ENCODE measurements at places on chromosomes 3 and 15. TPM values are rescaled to one million over a fixed set of nuclear protein-coding genes. Genes with fewer than 3 reads are reported as not detected.

The CP gene
- total RNA-seq, result 0.28 TPM

The GNAT1 gene
- total RNA-seq, result not detected

The DPPA4 gene
- not detected for total RNA-seq

The RAD54L2 gene
- total RNA-seq, result 22.2 TPM

The CFAP44 gene
- total RNA-seq, result 1.9 TPM

The RTP3 gene
- not detected for total RNA-seq

The SLC28A2 gene
- not detected for total RNA-seq

The MAP6D1 gene
- 1.9 TPM for total RNA-seq

GRCh38 chr3:114214542-114215341 is 22.6 kb downstream of the ZNF80 start:
- no peak for DNase-seq

- DNase-seq, result no peak
Measured at GRCh38 chr3:72995337-72995736, 1.3 kb upstream of the PPP4R2 start.

- no peak for DNase-seq
Measured at GRCh38 chr3:66203275-66203674, 17.5 kb upstream of the SLC25A26 start.

DNA sequence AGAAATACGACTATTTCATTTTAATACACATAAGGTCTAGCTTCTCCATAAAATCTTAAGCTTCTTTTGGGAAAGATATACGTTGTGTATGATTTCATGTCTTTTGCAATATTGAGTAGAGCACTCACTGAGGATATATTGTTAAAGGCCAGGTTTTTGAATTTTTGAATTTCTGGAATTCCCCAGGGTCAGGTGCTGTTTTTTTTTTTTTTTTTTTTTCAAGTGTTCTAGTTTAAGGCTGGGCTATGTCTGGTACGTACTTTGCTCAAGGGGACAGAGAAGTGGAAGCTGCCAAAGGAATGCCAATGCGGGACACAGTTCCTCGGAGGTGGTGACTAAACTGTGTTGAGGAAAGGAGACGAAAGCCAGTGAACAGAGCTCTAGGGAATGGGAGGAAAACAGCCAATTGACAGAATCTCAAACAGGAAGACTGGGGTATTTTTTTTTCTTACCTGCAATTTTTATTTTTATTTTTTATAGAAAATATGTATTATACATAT is 510.5 kb upstream of the CBLB start:
- DNase-seq, result no peak

DNA sequence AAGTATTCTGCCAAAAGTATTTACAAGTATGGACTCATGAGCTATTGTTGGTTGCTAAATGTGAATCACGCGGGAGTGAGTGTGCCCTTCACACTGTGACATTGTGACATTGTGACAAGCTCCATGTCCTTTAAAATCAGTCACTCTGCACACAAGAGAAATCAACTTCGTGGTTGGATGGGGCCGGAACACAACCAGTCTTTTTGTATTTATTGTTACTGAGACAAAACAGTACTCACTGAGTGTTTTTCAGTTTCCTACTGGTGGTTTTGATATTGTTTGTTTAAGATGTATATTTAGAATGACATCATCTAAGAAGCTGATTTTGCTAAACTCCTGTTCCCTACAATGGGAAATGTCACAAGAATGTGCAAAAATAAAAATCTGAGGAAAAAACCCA is 30.3 kb downstream of the SYNM start:
- peak; percentile 47 for DNase-seq

DNA sequence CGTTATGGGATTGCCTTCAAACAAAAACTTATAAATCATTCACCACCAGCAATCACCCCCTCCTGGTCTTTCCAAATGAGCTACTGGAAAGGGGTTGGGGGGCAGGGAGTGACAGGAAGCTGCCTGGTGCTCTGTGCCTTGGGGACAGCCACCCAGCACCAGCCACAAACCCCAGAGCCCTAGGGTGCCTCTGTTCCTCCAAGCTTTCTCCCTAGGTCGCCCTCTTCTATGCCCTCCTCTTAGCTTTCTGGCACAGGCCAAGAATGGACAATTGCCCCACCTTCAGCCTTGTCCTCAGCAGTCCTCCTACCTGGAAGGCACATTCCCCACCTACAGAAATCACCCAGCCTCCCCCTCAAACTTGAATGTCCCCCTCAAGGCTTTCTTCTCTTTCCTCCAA is 3.3 kb downstream of the OXTR start:
- DNase-seq, result no peak

DNA sequence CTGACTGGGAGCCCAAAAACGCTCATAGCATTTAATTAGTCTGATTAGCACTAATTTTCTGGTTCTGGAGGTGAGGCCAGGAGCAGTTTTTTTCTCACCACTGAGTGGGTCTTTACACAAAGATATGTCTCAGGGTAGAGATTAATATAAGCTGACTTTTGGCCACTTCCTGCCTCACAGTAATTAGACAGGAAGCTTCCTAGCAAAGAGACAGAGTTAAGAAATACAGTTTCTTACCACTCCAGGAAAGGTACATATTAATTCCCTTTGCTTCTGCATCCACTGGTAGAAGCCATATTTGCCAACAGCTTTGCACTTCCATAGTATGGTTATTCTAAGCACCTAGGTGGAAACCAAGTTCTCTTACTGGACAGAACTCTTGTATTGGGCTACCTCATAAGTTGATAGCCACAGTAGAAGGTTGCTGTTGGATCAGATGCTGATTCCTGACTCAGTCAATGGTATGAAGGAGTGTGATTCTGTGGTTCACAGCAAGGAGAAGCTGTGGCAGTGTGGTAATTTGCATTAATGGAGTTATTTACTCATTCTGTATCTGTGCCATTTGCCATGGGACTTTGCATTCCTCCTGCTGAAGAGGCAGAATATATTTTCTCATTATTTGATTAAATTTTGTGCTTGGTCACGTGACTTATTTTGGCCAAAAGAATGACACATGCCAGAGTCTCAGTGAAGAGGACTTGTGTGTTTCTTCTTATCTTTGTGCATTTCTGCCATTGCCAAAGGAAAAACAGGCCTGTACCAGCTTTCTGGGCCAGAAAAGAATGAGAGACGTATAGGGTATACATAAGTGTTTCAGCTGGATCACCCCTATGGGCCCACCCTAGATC is 17.5 kb upstream of the ZBTB20 start:
- DNase-seq, result no peak

- no peak for DNase-seq
Measured at GRCh38 chr15:59516655-59517461, 78.9 kb downstream of the FAM81A start.

GRCh38 chr3:30680789-30681648 is 74.6 kb downstream of the TGFBR2 start:
- DNase-seq, result peak; percentile 68

GRCh38 chr15:83278191-83278590 is 6.3 kb downstream of the BNC1 start:
- DNase-seq, result no peak

DNA sequence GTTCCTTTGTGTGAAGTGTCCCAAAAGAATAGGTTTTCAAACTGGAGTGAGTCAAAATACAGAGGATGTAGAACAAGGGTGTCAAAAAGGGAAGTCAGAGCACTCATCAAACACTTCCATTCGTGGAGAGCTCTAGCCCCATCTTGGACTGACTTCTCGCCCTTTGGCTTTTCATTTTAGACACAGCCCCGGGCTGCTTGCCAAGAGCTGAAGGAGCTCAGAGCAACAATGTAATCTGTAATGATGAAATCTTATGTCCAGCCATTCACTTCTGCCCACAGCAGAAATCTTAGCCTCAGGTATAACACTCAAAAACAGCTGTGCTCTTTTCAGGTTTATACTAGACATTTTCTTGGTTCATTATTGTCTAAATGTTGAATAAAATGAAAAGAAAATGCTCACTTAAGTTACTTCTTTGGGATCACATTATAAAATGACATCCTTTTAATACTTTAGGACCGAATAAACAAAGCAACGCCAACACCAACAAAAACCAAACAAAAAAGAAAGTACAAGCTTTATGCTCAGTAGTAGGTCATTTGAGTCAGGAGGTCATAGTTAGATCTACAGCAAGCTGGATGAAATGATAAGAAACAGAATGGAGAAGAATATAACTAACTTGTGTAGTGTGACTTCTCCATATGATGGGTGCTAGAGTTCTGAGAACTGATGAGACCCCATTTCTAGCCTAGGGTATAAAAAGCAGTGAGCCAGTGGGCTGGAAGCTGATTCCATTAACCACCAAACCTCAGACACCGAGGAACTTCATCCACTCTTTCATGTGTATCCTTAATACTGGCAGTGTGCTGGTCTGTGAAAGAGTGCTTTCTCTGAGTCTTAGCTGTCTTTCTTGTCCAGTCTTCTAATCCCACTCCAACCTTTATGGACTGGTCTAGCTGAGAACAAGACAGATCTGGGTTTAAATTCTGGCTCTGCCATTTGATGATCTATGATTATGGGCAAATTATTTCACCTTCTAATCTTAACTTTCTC is 131.8 kb upstream of the SLC7A14 start:
- peak; percentile 64 for DNase-seq

DNA sequence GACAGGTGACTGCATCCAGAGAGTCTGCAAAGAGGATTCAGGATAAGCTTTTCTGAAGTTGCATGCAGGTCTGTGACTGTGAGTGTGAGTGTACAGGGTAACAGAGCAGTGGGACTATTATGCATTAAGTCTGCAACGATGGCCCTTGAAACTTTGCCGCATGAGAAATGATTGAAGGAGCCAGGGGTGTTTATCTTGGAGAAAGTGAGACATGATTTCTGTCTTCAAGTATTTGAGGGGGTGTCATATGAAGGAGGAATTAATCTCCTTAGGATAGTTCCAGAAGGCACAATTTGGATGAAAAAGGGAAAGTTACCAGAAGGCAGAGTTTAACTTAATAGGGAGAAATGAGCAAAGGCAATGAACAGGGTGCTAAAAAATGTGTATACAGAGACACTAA is 119.6 kb downstream of the ARNT2 start:
- DNase-seq, result peak; percentile 18

DNA sequence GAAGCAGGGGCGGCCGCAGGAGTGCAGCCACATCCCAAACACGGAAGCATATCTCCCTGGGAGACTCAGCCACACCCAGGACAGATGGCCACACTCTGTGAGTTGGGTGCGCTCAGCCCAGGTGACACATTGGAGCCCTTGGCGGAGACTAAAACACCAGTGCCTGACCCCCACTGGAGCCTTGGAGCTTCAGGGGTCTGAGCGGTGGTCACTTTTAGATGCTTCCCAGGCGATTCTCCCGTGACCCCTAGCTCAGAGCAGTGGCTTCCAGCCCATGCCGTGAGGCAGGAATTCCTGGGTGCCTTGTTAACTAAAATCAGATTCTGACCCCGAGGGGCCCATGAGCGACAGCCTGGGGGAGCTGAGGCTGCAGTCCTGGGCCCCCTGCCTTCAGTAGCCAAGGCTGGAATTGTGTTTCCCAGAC is 54.5 kb downstream of the PLXNA1 start:
- no peak for DNase-seq

DNA sequence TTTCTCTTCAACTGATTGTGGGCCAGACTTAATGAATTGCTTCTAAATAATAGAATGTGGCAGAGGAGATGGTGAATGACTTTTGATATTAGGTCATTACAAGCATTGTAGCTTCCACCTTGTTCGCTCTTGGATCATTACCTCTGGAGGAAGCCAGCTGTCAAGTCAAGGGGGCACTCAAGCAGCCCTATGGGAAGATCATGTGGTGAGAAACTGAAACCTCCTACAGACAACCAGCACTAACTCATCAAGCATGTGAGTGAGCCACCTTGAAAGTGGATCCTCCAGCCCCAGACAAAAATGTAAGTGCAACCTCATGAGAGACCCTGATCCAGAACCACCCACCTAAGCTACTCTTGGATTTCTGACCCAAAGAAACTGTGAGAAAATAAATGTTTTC is 109.8 kb upstream of the TBC1D5 start:
- no peak for DNase-seq

DNA sequence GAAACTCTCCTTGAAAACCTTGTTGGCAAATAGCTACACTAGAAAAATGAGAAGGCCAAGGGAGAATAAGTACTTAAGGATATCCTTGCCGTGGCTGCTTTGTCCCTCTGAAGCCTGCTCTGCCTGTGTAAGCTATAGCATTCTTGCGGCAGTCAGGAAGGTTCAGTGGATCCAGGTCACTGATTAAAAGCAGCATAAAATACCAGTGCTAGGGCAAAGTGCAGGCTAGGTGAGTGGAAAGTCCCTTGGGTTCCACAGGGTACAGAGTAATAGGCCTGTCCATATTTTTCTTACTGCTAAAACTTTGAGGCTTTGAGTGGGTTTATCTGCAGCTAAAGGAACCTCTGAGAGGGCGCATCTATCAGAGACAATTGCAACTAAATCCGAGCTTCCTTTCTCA is 10.3 kb downstream of the CXCR6 start:
- DNase-seq, result no peak

DNA sequence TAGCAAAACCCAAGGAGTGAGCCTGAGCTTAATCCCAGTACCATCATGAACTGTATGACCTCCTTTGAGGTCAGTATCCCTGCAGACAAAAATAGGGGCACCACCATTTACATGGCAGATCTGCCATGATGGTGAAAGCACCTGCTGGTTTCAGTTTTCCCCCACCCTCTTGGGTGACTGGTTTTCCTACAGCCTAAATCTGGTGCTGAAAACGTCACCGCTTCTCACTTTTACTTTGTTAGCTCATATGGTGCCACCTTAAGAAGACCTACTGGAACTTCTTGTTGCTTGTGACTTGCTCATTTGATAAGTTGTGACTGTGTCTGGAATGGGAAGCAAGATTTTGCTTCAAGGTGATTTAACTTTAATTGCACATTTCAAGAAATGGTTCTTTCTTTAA is 5.1 kb downstream of the PPP1R2 start:
- no peak for DNase-seq

DNA sequence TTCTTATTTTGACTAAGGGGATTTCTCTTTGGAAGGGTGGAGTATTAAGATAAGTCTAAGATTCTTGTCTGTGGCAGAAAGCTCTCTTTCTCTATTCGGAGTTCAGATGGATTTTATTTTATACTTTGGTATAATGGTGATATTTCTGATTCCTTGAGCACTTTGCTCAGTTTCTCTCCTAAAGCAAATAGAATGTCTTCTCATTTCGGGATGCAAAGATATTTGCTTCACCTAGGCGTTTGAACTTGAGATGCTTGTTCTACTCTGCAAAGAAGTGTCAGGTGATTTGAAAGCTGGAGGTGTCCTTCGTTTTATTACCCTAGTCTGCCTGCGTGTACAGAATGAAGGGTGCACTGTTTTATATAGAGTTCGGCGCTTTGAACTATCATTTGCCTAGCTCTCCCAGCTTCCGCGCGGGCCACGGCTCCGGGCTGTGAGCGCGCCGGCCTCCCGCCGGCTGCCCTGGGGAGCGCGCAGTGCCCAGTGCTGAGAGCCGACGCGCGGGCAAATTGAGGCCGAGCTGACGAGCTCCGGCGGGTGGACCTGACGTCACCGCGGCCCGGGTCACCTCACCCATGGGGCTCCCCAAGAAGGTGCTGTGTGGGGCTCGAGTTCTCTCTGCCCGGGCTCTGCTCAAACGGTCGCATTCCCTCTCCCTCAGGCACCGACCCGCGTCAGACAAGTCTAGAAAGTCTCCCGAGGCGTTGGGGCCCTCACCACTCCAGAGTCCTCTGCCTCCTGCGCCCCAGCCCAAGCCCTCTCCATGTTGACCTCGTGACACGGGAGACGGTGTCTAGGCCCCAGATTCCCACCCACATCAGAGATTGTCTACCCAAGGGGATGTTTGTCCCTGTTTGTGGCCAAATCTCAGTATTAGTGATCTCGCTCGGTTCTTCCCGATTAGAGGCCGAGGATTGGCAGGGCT is 7.5 kb downstream of the SOX2 start:
- no peak for DNase-seq

- peak; percentile 59 for DNase-seq
Measured at GRCh38 chr3:126676919-126677705, 22.2 kb upstream of the TXNRD3 start.

All from IMR-90 (cell line).